Fibroblast of lung (primary cell): ENCODE measurements at places on chromosomes 4 and X. TPM values are rescaled to one million over a fixed set of nuclear protein-coding genes. Genes with fewer than 3 reads are reported as not detected.

The DAPP1 gene
- not detected in 2 replicates for total RNA-seq

- DNase-seq = no peak
- H3K36me3 ChIP-seq = no peaks in the 10 kb centered on the region
- H3K27me3 ChIP-seq = no peaks in the 10 kb centered on the region
Measured at GRCh38 chr4:143403553-143403820, 66.8 kb downstream of the GAB1 start.

DNA sequence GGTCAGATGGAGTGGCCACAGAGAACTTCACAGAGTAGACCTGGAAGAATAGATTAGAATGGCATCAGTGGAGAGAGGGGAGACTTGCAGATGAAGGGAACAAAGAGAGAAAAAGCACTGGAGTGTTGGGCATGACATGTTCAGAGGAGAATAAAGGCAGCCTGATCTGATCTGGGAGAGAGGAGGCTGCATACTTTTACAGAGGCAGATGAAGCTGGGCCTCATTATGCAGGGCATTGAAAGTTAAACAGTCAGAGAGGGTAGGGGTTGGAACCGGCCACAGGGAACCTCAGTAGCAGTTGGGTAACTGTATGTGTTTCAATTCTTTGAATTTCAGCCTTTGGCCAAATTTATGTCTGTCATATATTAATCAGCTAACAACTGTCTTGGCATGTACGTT lies 61.2 kb downstream of the SH3BGRL start:
- no peaks in the 10 kb centered on the region for H3K27me3 ChIP-seq
- no peak overlapping the region for H3K4me3 ChIP-seq
- peaks cover 3% of the 10 kb centered on the region for H3K4me1 ChIP-seq
- no peak overlapping the region for H3K27ac ChIP-seq

GRCh38 chrX:48802905-48803200 lies 986 bp downstream of the HDAC6 start:
- no peaks in the 10 kb centered on the region for H3K4me1 ChIP-seq
- H3K27ac ChIP-seq = peak overlapping the region; percentile 95
- H3K27me3 ChIP-seq = no peaks in the 10 kb centered on the region
- no peaks in the 10 kb centered on the region for H3K36me3 ChIP-seq
- DNase-seq = no peak

The CT45A2 gene
- total RNA-seq = not detected in 2 replicates

The TRIM75 gene
- not detected in 2 replicates for total RNA-seq
